ENCODE measurements at places on chromosomes 7 and 10.

- peak; percentile 80 for DNase-seq
These were observed 19.5 kb upstream of the CARD11 start for GRCh38 chr7:3063016-3063753.

- DNase-seq: no peak
These were observed 442.5 kb downstream of the KCNMA1 start for GRCh38 chr10:77195101-77195500.

- no peak for DNase-seq
These were observed 46.2 kb downstream of the RGS10 start for GRCh38 chr10:119496273-119496672.

- no peak for DNase-seq
These were observed 152.2 kb upstream of the TCF7L2 start for GRCh38 chr10:112797855-112798254.

DNA sequence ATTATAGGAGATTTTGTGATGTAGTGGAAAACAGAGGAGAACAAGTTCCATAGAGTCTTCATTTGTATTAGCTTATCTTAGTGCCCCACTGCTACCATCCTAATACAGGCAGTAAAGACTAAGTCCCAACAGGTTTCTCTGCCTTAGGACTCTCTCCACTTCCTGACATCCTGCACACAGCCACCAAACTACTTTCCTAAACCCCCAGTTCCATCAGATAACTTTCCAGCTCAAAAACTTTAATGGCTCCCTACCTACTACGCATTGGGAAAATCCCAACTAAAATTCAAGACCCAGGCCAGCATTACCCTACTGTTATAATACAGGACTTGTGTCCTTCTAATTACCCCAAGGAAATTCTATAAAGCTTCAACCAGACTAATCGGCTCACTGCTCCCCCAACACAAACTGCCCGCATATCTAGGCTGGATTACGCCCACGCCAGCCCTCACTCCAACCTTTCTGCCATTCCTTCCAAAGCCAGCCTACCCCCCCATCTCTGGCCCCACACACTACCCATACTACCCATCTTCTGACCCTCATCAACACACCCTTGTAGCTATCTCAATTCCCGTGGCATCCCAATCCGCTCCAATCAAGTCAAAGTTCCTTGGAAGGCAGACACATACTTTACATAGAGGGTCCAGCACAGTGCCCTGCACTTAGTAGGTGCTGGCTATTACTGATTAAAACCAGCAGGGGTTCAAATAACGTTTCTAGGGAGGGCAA, 1.4 kb downstream of the IDE start:
- no peak for DNase-seq

DNA sequence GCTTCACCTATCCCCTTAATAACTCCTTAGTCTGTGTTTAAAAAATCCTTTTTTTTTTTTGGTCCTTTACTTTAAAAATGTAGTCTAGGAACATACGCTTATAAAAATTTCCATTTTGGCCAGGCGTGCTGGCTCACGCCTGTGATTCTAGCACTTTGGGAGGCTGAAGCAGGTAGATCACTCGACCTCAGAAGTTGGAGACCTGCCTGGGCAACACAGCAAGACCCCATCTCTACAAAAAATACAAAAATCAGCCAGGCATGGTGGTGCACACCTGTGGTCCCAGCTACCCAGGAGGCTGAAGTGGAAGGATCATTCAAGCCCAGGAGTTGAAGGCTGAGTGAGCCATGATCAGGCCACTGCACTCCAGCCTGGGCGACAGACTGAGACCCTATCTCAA, 14.8 kb downstream of the KAZALD1 start:
- no peak for DNase-seq

DNA sequence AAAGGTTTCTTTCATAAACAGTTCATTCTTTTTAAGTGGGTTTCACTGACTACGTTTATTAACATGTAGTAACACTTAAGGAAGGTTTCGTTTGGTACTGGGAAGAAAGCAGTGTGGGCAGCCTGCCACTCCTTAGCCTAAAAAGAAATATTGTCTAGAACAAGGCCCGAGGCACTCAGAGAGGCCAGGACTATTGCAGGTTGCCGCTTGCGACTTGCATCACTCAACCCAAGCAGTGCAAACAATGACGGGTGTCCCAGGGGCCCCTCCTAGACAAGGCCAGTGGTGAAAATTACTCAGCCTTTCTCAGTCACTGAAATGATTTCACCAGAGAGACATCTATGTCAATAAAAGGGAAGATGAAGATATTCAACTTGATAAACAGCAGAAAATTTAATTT, 243.9 kb downstream of the SNX13 start:
- no peak for DNase-seq

DNA sequence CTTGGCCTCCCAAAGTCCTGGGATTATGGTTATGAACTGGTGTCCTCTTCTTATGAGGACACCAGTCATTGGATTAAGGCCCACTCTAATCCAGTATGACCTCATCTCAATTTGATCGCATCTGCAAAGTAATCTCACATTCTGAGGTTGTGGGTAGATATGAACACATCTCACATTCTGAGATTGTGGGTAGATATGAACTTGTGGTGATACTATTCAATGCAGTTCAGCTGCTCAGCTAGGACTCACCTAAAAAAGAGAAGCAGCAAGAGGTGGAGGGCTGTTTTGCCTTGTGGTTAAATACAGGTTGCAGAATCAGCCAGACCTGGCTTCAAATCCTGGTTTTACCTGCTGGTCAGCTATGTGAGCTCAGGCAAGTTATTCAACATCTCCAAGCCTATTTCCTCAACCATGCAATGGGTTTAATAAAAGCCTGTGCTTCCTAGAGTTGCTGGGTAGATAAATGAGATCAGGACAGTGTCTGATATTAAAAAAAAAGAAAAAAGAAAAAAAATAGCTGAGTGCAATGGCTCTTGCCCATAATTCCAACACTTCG, 8.5 kb upstream of the BAG3 start:
- DNase-seq: no peak

DNA sequence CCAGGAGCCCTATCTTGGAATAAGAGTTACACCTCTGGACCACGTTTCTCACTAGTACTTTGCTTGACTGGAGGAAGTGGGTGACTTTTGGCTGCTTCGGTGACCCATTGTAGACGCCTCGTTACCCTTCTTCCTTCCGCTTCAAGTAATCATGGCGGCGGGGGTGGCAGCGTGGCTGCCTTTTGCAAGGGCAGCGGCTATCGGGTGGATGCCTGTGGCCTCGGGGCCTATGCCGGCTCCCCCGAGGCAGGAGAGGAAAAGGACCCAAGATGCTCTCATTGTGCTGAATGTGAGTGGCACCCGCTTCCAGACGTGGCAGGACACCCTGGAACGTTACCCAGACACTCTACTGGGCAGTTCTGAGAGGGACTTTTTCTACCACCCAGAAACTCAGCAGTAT, 1.5 kb downstream of the KCND2 start:
- DNase-seq: no peak

DNA sequence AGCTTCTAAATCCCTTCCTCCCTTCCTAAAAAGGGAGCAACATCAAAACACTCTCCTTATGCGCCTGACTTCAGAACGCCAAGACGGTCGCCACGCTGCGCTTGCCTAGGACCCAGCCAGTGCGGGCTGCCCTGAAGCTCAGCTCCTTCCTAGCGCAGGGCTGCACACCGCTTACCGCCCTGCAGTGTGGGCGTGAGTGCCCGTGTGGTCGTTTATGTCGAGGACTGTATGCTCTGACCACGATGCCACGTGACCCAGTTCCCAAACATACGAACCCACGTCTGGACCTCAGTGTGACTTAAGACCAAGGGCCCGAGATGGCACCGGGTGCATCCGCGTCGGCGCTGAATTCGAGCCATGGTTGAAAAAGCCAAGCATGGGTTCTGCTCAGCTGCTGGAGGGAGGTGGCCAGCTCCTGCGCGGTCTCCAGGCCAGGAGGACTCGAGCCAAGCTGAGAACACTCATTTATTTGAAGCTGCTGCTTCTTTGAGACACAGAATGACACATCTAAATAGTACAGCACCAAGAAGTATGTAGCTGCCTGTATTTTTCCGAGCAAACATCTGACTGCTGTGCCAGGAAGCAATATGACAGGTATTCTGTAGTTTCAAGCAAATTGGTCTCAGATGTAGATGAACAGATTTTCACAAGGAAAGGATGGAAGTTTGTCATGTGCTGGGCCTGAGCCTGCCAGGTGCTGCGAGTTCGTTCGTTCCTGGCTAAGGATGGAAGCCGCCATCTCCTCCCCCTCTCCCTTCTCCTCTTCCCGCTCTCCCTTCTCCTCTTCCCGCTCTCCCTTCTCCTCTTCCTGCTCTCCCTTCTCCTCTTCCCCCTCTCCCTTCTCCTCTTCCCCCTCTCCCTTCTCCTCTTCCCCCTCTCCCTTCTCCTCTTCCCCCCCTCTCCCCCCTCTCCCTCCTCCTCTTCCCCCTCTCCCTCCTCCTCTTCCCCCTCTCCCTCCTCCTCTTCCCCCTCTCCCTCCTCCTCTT, 184.7 kb downstream of the EBF3 start:
- DNase-seq: peak; percentile 47

DNA sequence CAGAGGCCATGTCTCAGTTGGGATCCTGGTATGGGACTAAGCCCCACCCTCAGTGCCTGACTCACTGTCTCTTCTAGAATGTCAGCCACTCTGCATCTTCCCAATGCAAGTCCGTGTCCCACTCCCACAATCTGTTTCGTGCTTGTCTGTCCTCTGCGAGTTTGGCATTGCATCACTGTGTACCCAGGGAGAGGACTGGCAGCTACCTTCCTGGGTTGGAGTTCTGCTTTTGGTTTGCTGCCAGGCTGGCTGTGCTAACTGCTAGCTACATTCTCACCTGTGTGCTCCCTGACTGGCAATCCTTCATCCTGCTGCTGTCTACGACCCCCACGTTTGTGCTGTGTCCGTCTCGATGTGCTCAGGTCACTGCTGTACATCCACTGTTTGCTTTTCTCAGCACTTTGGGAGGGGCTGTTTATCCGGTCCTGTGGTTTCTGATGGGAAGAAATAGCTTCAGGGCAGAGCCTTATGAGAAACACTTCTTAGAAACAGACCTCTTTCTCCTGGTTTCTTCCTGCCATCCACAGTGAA, 56.0 kb upstream of the GLI3 start:
- DNase-seq: no peak

DNA sequence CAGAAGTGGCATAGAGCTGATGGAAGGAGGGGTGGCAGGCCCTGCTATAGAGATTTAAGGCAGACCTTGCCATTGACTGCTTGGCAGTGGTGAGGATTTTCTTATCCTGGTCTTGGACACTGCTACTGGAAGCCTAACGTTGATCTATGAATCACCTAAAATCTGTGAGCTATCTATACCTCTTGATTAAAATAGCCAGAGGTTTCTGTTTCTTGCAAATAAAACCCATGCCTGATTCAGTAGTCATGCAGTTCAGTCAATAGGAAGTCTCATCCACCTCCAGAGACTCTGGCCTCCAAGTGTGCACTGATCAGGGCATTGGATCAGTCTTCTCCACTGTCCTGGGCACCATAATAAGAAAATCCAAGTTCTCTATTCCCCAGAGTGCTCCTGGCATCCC, 286.5 kb downstream of the PTEN start:
- DNase-seq: no peak

- DNase-seq: no peak
These were observed 668 bp downstream of the GPR37 start for GRCh38 chr7:124764847-124765400.

GRCh38 chr7:45162311-45162845, 4.8 kb downstream of the RAMP3 start:
- peak; percentile 56 for DNase-seq

DNA sequence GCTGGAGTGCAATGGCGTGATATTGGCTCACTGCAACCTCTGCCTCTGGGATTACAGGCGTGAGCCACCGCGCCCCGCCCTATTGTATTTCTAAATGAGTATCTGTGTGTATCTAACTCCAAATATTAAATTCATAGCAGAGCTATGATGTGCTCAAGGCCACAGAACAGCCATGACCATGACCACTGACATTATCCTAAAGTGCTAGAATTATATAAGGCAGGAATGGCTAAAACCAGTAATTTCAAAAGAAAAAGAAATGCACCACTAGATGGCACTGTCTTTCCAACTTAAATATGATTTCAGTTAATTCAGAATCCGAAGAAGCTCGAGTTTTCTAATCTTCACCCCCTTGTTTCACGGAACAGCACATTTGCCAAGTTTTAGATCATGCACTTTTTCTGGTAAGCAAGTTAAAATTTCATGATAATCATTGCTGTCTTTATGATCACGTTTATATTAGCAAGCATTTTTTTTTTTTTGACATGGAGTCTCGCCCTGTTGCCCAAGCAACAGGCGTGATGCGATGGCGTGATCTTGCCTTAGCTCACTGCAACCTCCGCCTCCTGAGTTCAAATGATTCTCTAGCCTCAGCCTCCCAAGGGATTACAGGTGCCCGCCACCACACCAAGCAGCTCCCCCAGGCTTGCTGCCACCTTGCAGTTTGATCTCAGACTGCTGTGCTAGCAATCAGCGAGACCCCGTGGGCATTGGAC, 65.3 kb downstream of the OR13A1 start:
- DNase-seq: peak; percentile 80

GRCh38 chr10:86265236-86265894, 101.2 kb downstream of the GRID1 start:
- DNase-seq: peak; percentile 41

DNA sequence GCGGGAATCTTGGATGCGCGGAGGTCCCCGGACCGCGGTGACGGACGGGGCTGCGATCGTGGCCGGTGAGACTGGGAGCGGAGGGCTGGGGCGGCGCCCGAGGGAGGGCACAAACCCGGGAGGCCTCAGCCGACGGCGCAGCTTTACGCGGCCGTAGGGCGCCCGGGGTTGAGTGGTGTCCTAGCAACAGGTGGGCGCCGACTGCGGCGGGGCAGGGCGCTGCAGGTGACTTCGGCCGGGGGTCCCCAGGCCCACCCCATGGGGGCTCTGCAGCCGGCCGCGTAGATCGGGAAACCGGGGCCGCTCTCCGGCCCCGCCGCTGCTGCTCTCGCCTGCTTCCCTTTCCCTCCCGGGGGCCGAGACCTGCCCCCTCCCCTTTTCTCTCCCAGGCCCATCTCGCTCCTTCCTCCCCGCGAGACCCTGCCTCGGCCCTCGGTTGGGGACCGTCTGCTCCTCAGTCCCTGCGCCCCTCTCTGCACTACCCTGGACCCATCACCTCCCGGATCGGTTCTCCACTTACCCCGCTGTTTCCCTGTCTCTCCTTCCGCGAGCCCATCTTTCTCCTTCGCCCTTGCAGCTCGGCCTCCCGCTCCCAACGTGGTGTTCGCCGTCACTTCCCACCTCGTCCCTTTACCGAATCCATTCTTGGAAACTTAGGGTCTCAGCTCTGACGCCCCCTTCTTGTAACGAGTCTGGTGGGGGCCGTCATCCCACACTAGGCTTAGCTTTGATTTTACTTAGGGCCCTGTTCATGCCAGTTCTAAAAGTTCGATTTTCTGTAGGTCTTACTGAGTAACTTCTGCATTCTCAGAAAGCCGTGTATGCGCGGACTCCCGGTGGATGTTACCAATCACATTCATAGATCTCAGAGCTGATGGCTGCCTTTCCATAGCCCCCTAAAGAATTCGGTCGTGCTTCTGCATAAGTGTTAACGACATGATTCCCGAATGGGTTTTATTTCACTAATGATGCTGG, 18.5 kb upstream of the ACBD5 start:
- peak; percentile 82 for DNase-seq

Measured in spleen (tissue), 13 donors.